ENCODE measurements at places on chromosomes 2 and 18.

DNA sequence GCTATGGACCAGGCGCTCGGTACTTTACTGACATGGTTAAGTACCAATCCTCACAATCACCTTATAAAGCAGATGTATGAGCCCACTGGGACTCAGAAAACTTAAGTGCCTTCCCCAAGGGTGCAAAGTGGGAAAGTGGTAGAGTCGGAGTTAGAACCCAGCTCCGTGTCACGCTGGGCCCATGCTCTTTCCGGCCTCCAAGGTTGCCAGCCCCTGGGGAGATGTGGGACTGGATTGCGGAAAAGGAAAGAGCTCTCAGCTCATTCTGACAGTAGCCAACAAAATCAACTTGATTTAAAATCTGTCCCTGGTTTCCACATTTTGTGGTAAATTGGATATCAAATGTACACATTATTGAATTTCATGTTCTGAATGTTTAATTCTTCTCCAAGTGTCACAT lies 403.8 kb downstream of the DCDC2C start:
- no peak for DNase-seq

- DNase-seq = no peak
Measured at GRCh38 chr2:177810906-177811305, 261.7 kb downstream of the PDE11A start.

DNA sequence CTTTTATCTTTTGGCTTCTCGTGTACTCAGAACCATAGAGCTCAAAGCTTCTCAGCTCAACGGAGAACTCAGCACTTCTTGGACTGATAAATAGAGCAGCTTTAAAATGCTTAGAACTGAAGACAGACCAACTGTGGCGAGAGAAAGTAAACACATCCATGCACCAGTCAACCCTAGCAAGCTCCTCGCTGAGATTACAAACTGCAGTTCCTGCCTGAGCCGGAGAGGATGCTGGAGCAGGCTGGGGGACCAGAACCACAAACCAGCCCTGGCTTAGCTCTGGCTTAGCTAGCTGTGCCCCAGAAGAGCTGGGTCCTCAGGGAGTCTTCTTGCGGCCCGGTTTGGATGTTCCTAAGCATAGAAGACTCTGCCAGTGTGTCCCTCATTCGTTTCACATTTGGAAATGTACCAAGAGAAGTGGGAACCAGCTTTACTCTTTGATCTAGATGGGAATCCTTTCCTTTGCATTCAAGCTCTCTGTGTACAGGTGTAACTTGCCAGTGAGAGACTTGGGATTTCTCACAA lies 5.6 kb downstream of the PAX8 start:
- DNase-seq = peak; percentile 23

DNA sequence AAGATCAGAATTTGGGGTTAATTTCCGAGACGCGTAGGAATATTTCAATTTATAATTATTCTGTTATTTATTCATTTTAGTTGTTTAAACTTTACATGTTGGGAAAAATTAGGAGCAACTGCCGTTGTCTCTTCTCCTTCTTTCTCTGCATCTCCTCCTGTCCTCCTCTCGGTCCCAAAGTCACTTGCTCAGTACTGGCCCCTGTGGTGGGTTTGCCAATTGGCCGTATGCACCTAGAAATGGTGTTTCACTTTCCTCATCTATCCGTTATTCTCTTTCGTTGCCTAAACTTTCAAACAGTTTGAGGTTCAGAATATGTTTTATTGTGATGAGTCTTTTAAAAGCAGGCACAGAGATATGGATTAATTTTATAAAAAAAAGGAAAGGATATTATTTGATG lies 517.9 kb downstream of the PLCL1 start:
- DNase-seq = no peak

- no peak for DNase-seq
Measured at GRCh38 chr18:45688113-45688512, 35.9 kb upstream of the SLC14A1 start.

DNA sequence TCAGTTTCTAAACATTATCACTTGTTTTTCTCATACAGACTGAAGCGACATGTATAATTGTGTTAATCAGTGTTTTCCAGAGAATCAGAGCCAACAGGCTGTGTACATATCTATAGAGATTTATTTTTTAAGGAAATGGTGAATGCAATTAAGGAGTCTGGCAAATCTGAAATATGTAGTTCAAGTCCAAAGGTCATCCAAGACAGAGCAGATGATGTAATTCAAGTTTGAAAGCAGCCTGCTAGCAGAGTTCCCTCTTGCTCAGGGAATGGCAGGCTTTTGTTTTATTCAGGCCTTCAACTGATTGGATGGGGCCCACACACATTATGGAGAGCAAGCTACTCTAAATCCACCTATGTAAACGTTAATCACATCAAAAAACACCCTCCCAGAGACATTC lies 282.6 kb downstream of the CBLN2 start:
- no peak for DNase-seq
